Activated CD8-positive, alpha-beta memory T cell treated with anti-CD3 and anti-CD28 coated beads, Interleukin-2, amount 50 U/mL, for 48 hours (primary cell): ENCODE measurements at places on chromosomes 4 and X.

GRCh38 chr4:158299459-158300007 is 89.2 kb downstream of the TMEM144 start:
- DNase-seq, result no peak

GRCh38 chrX:148588649-148589310 is 88.4 kb downstream of the AFF2 start:
- DNase-seq, result no peak

- no peak for DNase-seq
Measured at GRCh38 chr4:164748375-164748774, 5.6 kb upstream of the SMIM31 start.

GRCh38 chr4:113636877-113637276 is 124.7 kb downstream of the CAMK2D start:
- no peak for DNase-seq

DNA sequence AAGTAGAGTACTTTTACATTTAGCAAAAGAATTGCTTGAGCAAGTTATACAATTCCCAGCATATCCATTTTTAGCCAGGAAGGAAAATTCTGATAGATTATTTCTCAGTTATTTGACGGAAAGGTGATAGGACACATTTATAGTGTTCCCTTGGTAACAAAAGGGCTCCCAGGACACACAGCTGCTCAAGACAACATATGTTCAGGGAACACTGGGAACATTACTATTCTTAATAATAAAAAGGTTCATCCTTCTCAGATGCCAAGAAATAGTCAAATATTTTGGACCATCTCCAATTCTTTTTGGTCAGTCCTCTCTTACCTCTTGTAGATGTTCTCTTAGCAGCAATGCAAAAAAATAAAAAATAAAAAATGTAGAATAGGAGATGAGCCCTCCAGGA is 66.8 kb upstream of the SMAD1 start:
- no peak for DNase-seq

DNA sequence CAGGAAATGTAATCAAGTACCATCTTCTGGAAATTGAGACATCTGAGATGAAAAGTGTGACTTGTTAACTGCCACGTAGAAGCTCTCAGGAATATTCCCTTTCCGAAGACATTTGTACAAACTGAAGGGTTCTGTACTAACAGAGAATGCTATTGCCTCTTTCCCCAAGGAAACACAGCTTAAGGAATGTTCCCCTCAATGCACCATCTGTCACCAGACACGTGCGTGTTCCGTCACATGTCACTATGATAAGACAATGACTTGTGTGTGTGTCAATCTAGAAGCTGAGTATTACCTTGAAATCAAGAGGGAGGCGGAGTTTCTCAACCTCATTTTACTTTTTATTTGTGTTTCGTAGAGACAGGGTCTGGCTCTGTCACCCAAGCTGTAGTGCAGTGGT is 58.1 kb downstream of the DHRSX start:
- no peak for DNase-seq

DNA sequence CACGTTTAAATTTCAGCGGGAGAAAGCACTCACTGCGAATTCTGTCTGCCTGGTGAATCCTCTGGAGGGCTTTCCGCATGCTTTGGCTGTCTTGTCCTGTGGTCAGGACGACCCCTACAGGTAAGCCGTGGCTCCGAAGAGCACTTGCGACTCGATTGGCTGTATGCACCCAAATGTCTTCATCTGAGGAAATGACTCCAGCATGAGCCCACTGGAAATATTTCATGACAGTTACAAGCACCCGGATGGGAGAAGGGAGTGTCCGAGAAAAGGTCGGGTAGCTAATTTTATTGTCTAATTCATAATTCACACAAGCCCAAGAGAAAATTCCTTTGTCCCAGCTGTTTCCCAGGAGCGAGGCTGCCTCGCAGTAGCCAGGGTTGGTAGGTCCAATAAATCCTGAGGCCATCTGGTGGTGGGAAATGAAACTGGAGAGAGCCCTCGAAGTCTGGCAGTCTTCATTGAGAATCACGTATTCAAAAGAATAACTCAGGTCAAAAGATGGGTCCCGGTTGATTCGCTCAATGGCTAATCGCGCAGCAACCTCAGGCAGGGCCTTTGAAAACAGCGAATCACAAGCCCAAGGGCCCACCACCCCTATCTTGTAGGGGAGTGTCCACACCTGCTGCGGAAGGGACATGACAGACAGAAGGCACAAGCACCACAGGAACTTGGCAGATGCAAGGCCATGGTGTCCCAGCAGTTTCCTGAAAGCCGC is 6.6 kb downstream of the GUCY2F start:
- peak; percentile 41 for DNase-seq

DNA sequence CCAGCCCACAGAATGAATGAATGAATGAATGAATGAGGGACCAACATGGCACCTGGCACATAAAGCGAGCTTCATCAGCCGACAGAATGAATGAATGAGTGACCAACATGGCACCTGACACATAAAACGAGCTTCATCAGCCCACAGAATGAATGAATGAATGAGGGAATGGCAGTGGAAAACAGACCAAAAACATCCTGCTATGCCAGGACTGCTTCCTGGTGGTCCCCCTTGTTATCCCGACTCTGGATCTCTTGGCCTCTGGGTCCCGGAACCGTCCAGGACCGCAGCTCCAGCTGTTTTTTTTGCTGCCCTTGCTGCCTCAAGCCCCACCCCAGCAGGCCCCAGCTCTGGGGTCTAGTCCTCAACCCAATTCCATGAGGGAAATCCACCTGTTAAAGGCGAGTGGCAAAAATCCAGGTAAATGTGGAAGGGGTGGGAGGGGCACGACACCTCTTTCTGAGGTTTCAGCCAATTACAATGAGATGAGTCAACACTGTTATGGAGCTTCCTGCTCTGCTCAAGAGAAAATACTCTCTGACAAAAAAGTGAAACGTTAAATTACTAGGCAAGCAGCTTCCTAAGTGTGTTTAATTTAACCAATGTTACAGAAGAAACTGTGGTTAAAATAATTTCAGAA is 72.0 kb upstream of the MTNR1A start:
- DNase-seq, result no peak

- peak; percentile 57 for DNase-seq
Measured at GRCh38 chr4:1200425-1201035, 28.1 kb upstream of the SPON2 start.

- DNase-seq, result no peak
Measured at GRCh38 chr4:16021804-16022560, 59.0 kb upstream of the FGFBP2 start.

DNA sequence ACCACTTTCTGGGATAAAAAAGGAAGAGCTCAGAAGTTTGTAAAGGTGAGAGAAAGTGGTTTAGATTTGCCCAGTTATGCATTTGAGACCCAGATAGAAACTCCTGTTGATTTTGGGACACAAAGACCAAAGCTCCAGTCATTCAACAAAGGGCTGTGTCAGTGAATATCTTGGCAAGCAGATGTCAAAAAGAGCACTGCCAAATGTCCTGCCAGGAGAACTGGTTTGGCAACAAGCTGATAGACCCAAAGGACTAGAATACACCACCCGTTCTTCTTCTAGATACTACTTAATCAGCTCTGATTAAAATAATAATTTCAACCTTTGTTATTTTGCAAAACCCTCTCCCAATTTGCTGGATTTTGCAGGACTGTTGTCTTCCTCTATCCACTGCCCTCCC is 121.4 kb downstream of the NHS start:
- DNase-seq, result no peak

- DNase-seq, result no peak
Measured at GRCh38 chr4:124167602-124168001, 544.9 kb downstream of the ANKRD50 start.
